Stimulated activated CD4-positive, alpha-beta T cell treated with anti-CD3 and anti-CD28 coated beads, TNF-alpha, amount 100 ng/mL, for 4 hours (primary cell): ENCODE measurements at places on chromosomes 6 and 20.
A peak's percentile ranks its signal among the peaks of the same experiment; 100 is the strongest.

GRCh38 chr6:27442932-27443331 is 30.0 kb downstream of the ZNF184 start:
- DNase-seq, result no peak

DNA sequence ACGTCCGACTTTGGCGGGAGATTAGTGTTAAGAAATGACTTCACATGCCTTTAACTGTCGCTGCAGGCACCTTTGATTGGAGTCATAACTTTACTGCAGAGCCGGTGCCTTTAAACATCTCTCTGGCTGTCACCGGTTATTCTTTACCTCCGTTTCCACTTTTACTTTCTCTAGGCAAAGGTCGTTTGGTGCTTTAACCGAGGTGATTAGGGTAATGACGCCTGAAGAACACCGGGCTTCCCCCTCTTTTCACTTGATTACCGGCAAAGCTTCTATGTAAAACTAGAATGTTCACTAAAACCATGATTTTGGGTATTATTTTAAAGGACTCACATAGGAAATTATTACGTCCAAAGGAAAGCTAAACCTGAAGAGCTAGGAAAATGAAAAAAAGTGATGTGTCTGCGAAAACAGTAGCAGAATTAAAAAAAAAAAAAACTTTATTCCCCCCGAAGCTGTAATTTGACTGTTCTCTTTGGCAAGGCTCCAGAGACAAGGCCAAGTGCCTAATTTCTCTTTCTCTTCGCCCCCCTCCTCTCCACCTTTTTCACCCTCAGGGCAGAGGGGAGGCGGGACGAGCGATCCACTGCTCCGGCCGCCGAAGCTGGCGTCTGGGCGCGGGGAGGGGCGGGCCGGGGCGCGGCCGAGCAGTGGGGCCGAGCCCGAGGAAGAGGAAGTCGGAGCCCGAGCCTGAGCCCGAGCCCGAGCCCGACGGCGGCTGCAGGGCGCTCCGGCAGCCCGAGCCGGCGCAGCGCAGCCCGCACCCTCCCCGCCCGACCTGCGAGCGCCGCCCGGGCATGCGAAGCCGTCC is at the start of gene PLEKHG1:
TSS of gene PLEKHG1 (plus strand) at position 687 of the 811 bp plus-strand sequence. CDS start 133,797 bp downstream, outside the sequence.
- peak; percentile 12 for DNase-seq

DNA sequence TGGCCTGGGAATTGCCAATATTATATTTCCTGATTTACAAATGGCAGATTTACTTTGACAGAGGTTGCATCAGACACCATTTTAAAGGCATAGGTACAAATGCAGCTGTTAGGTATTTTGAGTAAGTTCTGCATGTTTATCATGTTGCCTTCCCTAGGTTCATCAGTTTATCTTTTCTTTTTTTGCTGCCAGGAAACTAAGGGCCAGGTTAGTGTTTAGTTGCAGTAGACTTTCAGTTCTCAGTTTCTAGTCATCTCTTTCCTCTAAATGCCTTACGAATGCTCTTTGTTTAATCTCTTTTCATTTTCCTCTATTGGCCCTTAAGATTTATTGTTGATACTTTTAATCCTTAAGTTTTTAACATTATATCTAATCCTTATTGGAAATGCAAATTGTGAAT is 129.9 kb downstream of the SMAP1 start:
- no peak for DNase-seq

DNA sequence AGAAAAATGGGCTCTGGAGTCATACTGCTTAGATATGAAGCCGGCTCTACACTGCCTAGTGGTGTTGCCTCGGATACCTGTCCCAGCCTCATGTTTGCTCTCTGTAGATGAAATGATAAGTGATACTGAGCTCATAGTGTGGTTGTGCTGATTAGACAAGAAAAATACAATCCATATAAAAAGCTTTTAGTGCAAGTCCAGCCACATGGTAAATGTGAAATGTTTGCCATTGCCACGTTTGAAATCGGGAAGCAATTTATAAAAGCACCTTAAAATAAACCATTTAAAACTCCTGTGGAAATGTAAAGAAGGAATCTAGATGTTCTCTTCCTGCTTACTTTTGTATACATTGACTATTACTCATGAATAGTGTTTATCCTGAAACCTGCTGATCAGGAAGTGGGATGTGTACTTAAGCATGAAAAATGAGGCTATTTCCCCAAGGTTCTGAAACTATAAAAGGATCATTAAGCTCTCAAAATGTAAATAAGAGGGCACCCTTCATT is 13.1 kb upstream of the PBOV1 start:
- no peak for DNase-seq

DNA sequence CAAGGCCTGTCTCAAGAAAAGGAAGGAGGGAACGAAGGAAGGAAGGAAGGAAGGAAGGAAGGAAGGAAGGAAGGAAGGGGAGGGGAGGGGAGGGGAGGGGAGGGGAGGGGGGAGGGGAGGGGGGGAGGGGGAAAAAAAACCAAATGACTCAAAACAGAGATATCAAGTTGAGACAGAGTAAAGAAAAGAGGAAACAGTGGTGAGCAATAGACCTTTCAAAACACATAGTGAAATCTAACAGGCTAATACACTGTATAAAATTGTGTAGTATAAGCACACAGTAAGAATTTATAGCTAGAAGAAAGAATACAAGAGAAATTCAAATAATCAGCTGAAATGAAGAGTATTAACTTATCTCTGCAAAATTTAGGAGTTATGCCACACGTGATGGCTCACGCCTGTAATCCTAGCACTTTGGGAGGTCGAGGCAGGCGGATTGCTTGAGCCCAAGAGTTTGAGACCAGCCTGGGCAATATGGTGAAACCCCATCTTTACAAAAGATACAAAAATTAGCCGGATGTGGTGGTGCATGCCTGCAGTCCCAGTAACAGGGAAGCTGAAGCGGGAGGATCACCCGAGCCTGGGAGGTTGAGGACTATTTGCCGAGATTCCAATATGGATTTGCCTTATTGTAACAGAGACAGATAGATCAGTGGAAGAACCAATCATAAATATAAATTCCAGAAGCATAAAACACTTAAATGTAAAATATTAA is 123.2 kb downstream of the PRND start:
- no peak for DNase-seq

GRCh38 chr6:16338577-16339264 is 100.3 kb downstream of the GMPR start:
- DNase-seq, result no peak

- DNase-seq, result peak; percentile 3
Observed at GRCh38 chr6:43575105-43575771, 600 bp downstream of the XPO5 start.

DNA sequence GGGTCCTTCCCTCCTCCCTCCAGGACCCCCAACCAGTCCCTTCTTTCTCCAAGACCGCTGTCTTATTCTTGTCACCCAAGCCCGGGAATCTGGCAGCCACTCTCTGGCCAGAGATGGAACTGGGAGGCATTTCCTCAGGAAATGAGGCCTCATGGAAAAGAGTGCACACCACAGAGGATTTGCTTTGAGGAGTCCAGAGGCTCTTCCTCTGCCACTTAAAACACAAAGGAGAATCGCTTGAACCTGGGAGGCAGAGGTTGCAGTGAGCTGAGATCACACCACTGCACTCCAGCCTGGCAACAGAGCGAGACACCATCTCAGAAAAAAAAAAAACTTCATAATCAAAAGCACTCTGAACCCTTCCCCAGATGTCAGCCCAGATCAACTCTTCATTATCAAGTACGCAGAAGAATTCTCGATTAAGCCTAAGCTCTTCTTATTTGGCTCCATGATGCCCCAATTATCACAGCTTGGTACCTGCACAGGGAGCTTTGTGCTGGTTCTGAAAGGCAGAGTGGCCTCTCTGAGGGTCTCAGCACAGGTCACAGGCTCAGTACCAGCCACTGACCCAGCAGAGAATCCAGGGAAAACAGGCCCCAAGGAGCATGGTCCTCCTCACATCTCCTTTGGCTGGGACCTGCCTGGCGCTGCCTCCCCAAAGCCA is 82.9 kb upstream of the MAFB start:
- DNase-seq, result no peak

GRCh38 chr6:31713465-31713864 is 1.7 kb upstream of the LY6G6D start:
- DNase-seq, result no peak

GRCh38 chr6:43924222-43924702 is 154.3 kb downstream of the VEGFA start:
- peak; percentile 4 for DNase-seq

- peak; percentile 64 for DNase-seq
Observed at GRCh38 chr20:63626424-63627128, at the start of gene GMEB2. Gene GMEB2 (minus strand): TSS chr20:63627101. CDS start chr20:63619397, 7,704 bp downstream.
